ENCODE measurements at places on chromosomes 4 and X. TPM values are rescaled to one million over a fixed set of nuclear protein-coding genes. Genes with fewer than 3 reads are reported as not detected.
A peak's percentile ranks its signal among the peaks of the same experiment; 100 is the strongest.

DNA sequence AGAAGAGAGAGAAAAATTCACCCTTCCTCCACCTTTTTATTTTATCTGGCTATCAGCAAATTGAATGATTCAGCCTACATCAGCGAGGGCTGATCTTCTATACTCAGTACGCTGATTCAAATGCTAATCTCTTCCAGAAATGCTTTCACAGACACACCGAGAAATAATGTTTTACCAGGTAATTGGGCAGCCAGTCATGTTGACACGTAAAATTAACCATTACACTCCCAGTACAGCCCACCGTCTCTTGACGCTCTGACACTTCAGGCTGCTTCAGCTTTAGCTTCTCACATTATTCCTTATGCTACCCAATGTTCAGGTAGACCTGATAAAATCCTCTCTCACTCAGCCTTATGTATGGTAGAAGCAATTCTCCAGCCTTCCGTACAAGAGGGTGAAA, 835.2 kb upstream of the PCDH10 start:
- DNase-seq, result no peak

DNA sequence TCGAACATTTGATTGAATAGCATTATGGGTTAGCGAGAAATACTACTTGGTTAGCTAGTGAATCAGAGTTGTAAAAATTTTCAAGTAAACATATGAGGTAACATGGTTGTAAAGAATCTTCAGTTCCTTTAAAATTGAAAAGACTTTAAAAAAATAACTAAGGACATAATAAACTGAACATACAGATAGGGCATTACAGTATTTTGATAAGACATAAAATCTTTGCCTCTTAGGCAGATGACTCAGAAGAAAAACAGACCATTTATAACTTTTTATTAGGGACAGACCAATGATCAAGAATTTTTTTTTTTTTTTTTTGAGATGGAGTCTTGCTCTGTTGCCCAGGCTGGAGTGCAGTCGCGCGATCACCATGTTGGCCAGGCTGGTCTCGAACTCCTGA, 43.1 kb downstream of the PNMA5 start:
- DNase-seq, result no peak

DNA sequence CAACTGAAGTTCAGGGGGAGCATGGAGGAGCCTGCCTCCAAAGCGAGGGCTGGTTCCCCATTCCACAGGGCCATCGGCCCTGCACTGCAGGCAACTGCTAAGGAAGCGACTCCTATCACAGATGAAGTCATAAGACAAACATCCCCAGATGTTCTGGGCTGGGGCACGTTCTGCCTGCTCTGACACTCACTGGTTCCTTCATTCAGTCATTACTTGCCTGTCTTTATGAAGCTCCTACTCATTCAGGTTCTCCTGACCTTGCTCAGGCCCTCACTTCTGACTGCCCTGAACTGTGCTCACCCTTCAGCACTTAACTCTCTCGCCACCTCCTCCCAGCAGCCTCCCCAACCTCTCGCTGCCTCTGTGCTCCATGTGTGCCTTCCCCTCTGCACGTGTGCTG, 2.5 kb upstream of the SLC2A9 start:
- DNase-seq, result no peak

DNA sequence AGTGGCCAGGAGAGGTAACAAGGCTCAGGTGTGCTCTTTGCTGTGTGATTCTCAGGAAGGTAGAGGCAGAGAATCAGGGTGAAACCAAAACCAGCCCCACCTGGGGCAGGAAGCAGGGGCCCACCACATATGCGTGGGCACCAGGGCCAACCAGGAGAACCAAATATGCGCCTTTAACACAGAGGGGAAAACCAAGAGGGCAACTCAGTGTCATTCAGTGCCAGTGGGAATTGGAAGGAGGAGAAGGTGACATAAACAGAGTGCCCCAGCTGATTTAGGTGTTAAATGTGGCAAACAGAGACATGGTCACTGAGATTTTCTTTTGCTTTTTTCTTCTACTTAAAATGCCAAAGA, 106.8 kb upstream of the MAMLD1 start:
- DNase-seq, result no peak

DNA sequence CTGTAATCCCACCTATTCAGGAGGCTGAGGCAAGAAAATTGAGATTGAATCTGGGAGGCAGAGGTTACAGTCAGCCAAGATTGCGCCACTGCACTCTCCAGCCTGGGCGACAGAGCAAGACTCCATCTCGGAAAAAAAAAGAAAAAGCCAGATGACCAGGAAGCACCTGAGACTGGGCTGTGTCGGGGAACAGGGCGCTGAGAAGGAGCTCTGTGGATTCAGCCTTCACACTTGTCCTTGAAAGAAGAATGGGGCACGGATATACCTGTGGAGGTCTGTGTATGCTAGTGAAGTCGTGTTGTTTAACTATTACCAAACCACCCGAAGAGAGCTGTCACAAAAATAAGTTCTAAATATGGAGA, 39.3 kb upstream of the TADA2B start:
- DNase-seq, result no peak

- DNase-seq, result no peak
Measured at GRCh38 chrX:154443479-154443910, 446 bp upstream of the FAM50A start.

DNA sequence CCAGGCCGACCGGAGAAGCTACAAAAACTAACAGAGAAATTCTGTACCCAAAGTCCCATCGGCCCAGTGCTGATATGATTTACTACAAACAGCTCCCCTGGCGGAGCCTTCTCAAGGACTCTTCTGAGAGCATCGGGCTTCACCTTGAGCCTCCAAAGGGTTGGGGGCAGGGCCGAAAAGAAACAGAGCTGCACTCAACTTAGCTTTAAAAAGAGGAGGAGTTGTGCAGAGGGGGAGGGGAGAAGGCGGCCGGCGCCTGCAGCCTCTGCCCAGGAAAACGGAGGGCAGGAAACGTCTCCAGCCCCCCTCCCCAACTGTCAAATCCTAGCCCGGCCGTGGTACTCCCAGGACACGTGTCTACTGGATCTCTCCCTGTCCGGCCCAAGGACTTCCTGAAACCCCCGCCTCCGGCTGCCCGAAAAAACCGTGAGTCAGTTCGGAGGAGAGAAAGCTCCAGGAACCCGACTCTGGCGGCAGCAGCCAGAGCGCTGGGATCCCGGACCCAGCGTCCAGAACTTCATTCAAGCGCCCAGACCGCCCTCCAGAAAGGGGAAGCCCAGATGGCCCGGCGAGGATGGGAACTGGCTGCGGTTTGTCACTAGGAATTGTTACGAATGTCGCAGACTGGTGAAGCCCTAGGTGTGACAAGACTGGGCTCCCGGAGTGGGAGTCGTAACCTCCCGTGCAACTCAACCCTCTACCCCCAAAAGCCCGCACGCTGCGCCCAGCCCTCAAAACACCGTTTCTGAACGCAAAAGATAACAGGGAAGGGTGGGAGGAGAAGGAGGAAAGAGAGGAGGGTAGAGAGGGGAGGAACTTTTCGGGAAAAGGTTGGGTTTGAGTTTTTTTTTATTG, 973 bp downstream of the ADAMTS3 start:
- peak; percentile 27 for DNase-seq

- DNase-seq, result no peak
Measured at GRCh38 chrX:46202733-46203514, 342.3 kb downstream of the ZNF674 start.

Gene CITED1
- total RNA-seq, result not detected

Gene NAA15
- total RNA-seq, result 50.3 TPM

Gene VCX3A
- not detected for total RNA-seq

Gene KLHL34
- total RNA-seq, result 0.72 TPM

Gene SMARCA5
- total RNA-seq, result 52.7 TPM
